ENCODE measurements at places on chromosomes 11 and 22.

DNA sequence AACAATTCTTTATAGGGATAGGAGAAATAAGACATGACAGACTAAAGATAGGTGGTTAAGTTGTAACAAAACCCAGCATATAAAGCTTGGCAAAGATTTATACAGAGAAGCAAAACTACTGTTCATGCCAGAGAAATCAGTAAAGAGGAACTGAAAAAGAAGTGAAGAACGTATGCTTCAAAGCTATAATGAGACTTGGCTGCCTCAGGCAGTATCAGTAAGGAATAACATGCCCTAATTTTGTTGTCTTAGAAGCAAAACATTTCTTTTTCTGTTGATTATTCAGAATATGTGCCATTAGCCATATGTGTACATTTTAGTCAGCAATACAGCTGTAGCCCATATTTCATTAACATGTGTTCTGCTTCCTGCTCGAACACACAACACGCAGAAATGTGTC, 403.2 kb downstream of the NELL1 start:
- no peak for DNase-seq

- DNase-seq = no peak
Measured at GRCh38 chr11:1771700-1772099, 8.0 kb upstream of the CTSD start.

DNA sequence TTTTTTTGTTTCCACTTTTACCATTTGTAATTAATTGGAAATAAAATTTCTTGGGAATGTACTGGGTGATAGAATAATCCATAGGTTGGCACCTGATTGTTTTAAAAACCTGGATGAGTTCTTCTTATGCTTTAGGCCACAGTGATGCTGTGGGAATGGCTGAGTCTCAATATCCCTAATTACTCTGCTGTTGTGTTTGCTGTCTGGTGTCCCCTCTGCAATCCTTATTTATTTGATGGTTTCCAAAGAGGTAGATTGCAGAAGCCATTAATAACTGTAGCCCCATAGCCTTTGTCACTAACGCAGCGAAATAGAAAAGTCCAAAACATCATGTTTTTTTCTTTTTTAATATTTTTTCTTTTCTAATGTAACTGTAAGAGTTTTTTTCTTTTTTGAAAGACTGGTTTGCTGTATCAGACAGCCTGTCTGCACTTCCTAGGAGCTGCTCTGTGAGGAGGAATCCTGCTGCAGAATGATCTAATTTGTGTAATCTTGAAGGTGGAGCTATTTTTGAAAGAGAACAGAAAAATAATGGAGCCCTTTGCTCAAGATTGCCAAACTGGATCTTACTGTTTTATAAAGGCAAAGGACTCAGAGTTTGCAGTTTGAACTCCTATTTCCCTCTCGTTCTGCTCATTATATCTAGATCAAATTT, 14.9 kb downstream of the PACS1 start:
- DNase-seq = no peak

DNA sequence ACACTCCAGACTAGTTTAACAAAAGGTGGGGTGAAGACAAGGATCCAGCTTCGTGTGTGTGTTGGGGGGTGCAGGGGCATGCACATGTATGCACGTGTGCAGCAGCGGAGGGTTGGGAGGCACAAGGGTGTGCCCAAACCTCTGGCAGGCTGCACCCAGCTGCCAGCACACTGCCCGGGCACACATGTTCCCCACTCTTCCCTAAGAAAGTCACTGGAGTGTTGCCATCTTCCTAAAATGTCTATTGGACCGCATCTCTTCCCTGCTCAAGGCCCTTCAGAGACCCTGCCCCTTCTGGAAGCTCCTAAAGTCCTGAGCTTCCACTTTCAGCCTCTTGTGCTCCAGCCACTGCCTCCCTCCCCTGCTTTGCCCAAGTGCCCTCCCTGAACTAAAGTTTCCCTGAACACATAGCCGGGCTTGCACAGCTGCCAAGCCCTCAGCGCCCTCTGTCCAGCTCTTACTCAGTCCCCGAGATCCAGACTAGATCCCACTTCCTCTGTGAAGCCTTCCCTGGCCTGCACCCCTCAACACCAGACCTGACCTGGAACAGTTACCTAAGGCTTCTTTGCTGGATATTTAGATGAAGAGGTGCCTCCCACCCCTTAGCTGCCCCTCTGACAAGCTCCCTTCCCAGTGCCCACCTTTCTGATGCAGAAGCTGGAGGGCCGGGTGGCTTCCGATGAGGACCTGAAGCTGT, 6.0 kb downstream of the CFL1 start:
- DNase-seq = no peak

- DNase-seq = no peak
Measured at GRCh38 chr11:110962921-110963320, 250.7 kb upstream of the ARHGAP20 start.

DNA sequence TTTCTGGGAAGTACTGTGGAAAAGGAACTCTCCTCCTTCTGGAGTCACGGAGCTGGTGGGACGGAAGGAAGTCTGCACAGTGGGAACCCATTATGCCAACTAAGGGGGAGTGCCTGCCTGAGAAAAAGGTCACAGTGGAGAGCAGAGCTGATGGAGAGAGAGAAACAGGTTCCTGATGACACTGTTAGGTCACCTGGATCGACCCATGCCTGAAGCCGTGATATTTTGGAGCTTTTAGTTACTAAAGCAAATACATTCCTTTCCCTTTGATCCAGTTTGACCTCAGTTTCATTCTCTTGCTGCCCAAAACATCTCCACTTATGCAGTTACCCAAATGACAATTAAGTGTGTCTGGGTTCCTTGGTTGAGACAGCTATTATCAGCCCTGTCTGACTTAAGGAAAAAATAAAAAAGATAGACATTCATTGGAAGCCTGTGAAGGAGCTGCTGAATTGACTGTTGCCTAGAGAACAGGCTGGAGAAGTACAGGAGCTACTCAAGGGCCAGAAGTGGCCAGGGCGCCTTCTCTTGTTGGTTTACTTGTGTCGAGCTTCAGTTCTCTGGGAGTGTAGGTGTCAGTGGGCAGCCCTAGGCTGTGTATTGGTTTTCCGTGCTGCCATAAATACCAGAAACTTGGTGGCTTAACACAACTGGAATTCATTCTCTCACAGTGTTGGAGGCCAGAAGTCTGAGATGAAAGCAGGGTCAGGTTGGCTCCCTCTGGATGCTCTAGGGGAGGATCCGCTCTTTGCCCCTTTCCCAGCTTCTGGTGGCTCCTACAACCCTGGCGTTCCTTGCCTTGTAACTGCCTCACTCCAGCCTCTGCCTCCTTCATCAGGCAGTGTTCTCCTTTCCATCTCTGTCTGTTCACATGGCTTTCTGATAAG, 13.6 kb downstream of the MRGPRD start:
- no peak for DNase-seq

GRCh38 chr11:67163006-67163405, 43.9 kb downstream of the KDM2A start:
- no peak for DNase-seq

GRCh38 chr11:85725510-85726258, 39.7 kb upstream of the CCDC89 start:
- peak; percentile 87 for DNase-seq

DNA sequence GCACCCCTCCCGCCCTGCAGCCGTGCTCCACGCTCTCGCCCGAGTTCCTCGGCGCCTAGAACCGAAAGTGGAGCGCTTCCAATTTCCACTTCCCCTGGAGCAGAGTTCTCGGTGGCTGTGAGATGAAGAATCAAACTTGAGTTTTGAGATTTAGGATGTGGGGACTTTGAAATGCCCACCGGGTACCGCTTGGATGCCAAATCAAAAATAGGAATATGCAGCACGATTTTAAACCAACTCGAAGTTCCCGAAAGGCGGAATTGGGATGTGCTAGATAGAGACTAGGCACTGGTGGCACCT, 569 bp downstream of the POLA2 start:
- DNase-seq = no peak

DNA sequence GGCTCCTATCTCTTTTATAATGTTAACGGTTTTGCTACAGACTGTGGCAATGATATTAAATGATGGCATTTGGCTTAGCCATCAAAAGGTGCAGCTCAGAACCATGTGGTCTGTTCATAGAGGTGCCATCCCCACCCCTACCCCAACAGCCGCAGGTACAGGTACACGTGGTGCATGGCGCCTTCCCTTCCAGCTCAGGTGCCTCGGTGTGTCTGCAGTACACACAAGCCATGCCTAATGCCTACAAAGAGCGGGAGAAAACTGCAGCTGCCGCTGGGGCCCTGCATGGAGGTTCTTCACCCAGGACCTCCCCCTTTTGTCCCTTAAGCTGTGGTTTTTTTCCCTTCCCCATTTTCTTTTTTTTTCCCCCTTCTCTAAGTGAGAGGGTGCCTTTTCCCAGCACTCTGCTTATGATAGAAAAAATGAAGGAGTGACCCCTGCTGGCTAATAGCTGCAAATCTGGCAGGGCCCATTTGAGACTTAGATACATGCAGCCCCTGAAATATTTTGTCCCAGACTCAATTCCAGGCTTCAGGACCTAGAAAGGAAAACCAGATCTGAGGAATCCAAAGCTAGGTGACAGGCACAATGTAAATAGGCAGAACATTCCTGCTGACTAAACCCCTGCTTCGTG, 6.5 kb downstream of the OR52M1 start:
- no peak for DNase-seq

- DNase-seq = no peak
Measured at GRCh38 chr11:70128435-70128906, 50.4 kb downstream of the ANO1 start.

DNA sequence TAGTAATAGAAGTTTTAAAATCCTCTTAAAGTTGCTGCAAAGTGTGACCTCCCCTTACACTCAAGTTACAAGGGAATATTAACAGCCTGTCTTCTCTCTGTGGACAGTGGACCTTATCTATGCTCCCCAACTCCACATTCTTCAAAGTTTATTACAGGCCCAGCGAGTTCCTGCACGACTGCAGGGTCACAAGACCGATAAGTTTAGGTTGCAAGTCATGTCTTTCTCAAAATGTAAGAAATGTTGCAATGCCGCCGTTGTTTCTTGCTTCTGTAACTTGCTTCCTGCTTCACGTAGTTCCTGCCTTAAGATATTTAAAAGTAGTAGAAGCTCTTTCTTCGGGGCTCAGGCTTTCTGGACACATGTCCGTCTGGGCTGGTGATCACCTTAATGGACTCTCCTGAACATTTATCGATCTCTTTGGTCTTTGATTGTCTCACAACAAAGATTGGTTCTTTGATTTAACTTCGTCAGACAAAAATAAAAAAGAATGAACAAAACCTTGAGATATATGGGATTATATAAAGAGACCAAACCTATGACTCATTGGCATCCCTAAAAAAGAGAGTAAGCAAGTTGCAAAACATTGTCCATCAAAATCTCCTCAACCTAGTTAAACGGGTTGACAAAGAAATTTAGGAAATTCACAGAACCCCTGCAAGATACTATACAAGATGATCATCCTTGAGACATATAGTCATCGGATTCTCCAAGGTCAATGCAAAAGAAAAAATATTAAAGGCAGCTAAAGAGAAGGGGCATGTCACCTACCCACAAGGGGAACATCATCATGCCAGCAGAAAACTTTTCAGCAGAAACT, 45.4 kb upstream of the GLYAT start:
- DNase-seq = no peak

- DNase-seq = no peak
Measured at GRCh38 chr11:32198053-32198452, 107.2 kb downstream of the RCN1 start.

DNA sequence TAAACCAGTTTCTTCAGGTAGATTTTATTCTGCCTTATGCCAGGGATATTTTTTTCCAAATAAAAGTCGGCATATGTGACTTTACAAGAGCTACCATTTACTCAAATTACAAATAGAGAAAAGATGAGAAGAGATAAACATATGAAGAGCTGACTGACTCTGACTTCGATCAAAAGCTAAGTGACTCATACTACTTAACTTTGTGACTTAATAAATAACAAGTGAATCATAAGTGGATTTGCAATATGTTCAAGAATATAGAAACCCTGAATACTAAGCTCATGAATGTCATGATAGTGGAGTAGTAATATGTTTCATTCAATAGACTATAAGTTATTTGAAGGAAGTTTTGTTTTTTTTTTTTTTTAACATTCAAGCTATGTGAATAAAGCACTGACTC, 130.5 kb upstream of the ANO3 start:
- DNase-seq = no peak

DNA sequence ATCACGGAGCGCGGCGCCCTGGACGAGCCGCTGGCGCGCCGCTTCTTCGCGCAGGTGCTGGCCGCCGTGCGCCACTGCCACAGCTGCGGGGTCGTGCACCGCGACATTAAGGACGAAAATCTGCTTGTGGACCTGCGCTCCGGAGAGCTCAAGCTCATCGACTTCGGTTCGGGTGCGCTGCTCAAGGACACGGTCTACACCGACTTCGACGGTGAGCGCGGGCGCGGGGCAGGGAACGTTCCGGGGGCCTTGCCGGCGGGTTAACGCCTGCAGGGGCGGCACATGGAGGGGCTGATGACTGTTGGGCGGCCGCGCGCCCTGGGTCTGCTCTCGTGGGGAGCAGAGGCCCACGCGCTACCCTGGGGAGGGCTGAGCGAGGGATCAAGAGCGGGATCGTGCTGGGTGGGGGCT, 1.0 kb downstream of the PIM3 start:
- no peak for DNase-seq

DNA sequence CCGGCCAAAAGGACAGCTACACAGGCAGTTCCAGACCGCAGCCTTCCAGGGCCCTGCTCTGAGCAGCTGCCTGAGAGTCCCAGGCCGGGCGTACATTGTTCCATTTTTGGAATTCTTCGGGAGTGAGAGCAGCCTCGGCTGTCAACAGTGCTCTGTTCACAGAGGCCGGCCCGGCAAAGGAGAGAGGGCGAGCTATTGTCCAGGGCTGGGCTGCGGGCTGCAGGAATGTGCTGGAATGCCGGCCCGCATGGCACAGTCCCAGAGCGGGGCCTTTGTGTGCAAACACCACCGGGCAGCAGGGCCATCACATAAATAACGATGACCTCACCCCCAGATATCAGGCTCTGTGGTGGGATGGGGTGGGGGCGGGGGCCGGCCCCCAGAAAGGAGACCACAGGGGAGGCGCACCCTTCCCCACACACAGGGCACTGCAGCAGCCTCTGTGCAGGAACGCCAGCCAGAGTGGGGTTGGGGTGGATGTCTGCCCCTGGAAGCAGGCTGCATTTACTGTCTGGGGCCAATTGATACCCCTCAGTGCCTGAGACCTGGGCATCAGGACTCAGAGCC, 15.8 kb downstream of the LINC01488 start:
- peak; percentile 97 for DNase-seq

DNA sequence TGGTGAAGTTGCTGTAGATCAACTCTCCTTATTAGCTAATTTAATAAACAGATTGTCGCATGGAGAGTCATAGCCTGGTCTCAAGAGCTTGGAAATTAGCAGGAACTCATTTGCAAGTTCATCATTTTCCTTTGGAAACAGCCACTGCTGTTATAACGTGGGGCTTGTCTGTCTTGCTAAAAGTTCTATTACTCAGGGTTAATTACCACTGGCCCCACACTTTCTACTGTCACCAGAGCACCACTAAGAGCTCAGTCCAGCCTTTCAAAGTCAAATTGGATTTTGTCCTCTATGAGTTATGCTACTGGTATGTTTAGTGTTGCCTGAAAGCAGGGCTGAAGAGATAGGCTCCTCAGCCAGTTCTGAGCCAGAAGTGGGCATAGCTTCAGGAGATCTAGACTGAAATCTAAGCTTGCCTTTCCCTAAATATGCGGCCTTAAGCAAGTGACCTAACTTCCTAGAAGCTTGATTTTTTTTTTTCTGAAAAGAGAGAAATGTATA, 292.2 kb downstream of the INSC start:
- no peak for DNase-seq

- no peak for DNase-seq
Measured at GRCh38 chr11:71197096-71197495, 55.3 kb downstream of the SHANK2 start.

- no peak for DNase-seq
Measured at GRCh38 chr11:21653951-21654421, 538.9 kb upstream of the ANO5 start.

GRCh38 chr22:44191036-44191454, 10.3 kb downstream of the PARVG start:
- no peak for DNase-seq

- DNase-seq = no peak
Measured at GRCh38 chr22:26417406-26417805, 11.7 kb upstream of the ASPHD2 start.
